CD4-positive, alpha-beta memory T cell (primary cell): ENCODE measurements at places on chromosomes 5 and 9.

DNA sequence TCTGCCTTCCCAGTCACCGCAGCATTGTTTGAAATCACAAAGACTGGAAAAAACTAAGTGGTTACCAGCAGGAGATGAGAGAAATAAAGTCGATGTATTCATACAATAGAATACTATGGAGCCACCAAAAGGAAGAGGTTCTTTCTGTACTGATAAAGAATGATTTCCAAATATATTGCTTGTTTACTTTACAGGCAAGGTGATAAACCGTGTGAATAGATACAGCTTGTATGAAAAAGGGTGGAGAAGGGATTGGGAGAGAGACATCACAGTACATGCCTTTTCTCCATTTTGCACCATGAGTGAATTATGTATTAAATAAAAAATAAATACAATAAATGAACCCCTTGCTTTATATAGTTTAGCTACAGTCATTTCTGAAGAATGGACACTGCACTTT, 91.7 kb downstream of the RFK start:
- no peak for DNase-seq

- DNase-seq: no peak
These were observed 48.1 kb downstream of the KCNV2 start for GRCh38 chr9:2765250-2765880.

DNA sequence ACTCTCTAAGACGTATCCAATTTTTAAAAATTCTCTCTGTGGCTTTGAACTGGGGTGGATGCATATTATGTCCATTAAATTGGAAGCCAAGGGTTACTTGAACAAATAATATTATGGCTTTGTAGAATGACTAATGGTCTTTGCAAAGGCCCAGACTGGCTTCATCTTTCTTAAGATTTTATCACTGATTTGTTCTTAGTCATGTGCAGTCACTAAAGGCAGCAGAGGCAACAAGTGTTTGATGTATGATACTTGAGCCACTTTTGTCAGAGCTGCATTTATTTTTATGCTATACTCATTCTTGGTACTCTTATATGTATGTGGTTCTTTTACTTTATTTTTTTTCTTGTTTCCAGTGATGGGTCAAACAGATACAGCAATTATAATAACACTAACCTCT, 152.2 kb downstream of the NR2F1-AS1 start:
- no peak for DNase-seq

DNA sequence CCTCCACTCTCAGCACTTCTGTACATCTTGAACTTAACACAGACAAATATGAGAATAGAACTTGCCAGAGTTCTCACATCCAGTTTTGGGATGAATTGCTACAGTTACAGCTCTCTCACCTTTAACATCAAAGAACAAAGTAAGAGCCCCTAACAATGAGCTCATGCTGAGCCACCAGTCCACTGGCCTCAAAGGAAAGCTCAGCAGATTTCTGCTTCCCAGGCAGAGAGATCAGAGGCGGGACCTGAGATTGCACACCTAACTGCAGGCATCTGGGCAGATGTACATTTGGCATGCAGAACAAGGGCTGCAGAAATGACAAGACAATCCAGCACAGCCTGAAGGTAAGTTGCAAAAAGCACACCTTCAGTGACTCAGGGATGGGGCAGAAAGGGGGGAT, 300.9 kb downstream of the MRPS30 start:
- no peak for DNase-seq

DNA sequence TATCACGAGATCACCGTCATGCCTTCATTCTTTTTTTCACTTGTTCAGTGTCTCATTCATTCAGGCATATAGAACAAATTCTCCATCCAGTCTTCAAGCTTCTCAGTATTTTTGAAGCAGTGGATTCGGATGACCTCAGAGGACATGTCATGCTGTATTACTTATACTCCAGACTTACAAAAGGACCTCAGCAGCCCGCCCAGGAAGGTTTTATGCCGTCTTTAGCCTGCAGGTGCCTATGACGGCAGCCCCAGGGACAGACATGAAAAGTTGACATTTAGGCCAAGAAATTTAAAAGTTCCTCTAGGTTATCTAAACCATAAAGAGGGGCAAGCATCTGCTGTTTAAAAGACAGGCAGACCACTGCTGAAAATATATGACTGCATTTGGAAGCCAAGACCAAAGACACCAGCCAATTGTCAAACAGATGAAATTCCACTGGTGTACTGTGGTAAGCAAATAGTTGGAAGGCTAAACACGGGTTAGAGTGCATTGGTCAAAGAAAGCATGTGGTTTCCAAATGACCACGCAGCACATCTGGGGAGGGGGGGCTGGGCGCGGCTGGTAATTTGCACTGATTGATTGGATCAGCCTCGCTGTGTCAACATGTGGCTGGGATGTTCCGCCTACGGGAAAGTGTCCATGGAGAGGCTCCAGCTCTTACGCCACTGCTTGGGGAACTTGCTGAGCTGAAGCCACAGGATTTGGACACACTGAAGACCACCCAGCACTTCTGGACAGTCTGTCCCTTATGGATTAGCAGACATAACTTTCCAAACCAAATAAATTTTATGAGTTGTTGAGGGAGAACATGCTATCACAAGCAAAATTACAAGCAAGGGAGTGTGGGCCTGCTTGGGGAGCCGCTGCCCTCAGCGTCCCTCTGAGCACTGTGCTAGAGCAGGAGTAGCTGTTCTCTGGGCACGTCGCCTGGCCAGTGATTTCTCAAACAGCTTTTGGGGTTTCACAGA, 173.6 kb downstream of the FANCC start:
- DNase-seq: no peak
